ENCODE measurements at places on chromosomes 2 and 18.

DNA sequence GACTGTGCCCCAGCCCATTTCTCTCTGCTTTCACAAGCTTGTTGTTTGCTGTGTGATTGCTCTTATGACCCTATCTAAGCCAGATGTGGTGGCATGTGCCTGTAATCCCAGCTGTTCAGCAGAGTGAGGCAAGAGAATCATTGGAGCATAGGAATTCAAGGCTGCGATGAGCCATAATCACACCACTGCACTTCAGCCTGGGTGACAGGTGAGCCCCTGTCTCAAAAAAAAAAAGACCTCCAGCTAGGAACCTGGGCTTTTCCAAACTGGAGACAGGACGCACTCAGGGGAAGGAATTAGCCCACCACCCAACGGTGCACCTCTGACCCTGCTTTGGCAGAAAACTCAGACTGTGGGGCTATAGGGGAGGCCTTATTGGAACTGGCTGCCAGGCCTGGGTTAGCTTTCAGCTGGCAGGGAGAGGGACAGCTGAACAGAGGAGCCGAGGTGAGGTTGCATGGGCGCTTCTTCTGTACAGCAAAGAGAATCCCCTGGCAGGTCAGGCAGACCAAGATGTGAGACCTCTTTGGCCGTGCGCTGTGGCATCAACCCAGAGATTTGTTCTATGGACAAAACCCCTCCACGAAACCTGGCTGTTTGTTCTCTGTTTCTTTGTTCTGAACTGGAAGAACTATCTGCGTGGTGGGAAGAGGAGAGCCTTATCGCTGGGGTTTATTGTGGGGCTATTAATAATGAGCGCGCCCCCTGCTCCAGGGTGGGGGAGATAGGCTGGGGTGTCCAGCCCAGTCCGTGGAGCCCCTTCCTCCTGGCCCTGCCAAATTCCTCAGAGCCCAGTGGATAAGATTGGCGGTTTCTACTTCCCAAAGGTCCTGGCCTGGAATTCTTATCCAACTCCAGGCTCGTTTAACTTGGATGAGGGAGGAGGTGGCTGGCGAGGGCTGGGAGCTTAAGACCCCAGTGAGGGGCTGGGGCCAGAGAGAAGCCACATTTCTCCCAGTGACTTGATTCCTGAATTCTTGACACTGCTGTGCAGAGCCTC lies 38.8 kb upstream of the SMAD7 start:
- no peak for DNase-seq

GRCh38 chr2:178530131-178530530 lies 49.9 kb downstream of the PLEKHA3 start:
- DNase-seq: no peak

- DNase-seq: no peak
Observed at GRCh38 chr2:101728865-101729264, 31.4 kb downstream of the MAP4K4 start.

GRCh38 chr2:123783164-123783563 lies 241.9 kb upstream of the CNTNAP5 start:
- no peak for DNase-seq
